NCI-H1105 (cell line): ENCODE measurements at places on chromosomes 1 and 21.
A peak's percentile ranks its signal among the peaks of the same experiment; 100 is the strongest.

- peak; percentile 46 for DNase-seq
Measured at GRCh38 chr1:55284856-55285255, 69.7 kb upstream of the USP24 start.

- DNase-seq = no peak
Measured at GRCh38 chr1:18866846-18867245, 7.4 kb upstream of the TAS1R2 start.

GRCh38 chr1:171803461-171804022 lies 22.1 kb downstream of the METTL13 start:
- DNase-seq = no peak

DNA sequence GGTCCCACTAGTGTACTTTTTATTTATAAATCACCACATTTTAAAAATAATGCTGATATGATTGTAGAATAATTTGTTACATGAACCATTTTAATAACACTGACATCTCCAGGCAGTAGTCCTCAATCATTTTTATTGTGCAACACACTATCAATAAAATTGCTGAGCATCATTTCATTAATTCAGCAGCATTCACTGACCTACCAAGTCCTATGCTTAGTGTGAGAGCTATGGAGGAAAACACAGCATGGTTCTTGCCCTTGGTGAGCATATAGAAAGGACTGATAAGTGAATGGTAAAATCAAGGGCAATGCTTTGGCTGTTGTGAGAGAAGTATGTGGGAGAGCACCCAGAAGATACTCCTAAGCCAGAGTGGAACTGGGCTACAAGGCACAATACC lies 119.7 kb downstream of the KCNT2 start:
- no peak for DNase-seq

- DNase-seq = peak; percentile 91
Measured at GRCh38 chr1:101316256-101316655, 79.4 kb downstream of the S1PR1 start.

- no peak for DNase-seq
Measured at GRCh38 chr1:197838836-197839235, 63.6 kb upstream of the DENND1B start.

- no peak for DNase-seq
Measured at GRCh38 chr21:38619992-38620479, 121.8 kb upstream of the ERG start.

- no peak for DNase-seq
Measured at GRCh38 chr1:54597455-54598030, 25.8 kb downstream of the FAM151A start.

DNA sequence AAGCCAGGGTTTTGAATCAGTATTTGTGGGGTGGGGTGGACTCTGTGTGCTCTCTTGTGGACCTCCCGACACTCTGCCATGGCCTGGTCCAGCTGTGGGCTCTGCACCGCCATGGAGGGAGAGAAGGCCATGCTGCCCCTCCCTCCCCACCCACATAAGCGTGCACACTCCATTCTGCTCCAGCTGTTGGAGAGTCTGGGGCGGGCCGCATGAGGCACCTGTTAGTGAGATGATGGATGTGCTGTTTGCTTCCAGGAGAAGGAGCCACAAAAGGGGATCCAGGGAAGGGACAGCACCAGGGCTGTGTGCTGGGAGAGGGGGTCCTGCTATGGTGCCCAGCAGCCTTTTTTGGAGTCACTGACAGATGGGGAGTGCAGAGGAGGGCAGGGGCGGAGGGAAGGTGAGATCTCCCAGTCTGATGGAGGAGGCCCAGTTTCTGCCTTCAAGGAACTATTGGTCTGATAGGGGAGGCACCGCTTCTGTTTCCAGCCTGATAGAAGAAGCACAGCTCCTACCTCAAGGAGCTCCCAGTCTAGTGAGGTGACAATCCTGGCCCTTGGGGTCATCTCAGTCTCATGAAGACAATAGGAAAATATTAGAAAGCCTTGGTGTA lies 101.5 kb downstream of the ACTL8 start:
- no peak for DNase-seq

DNA sequence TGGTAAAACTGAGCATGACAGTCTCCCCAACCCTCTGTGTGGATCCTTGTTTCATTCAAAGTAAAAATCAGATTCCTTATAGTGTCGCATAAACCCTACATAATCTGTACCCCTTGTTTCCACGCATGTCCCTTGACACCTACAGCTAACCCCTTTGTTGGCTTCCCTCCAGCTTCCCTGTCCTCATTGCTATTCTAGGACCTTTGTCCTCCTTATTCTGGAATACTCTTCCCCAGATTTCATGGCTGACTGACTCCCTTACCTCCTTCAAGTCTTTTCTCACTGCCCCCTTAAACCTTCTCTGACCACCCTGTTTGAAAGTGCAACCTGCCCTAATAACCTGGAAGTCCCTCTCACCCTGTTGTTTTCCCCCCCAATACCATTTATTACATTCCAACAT lies 4.0 kb downstream of the RNF11 start:
- no peak for DNase-seq

GRCh38 chr1:57901208-57901919 lies 477.5 kb upstream of the DAB1 start:
- DNase-seq = peak; percentile 26

- no peak for DNase-seq
Measured at GRCh38 chr1:174726880-174727585, 272.7 kb upstream of the CACYBP start.

DNA sequence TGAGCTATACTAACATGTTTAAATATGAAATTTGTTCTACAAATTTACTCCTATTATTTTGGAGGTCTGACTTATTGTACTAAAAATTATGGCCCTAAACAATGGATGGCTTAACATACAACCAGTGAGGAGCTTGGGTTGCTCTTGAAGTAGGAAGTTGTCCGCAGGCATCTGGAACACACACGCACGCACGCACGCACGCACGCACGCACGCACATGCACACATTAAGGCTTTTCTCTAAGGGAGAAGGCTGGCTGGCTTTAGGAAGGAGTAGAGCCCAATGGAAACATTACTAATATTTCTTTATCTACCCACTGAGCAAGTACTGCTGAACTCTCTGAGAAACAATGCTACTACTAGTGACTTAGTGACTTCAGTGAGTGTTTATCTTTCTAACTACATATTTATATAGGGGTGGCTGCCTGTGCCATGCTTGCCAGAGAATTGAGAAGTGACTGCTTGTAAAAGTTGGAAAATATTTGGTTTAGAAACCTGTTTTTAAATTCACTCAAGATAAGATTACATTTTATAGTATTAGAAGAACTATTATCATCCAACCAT lies 16.2 kb upstream of the ARHGAP29 start:
- no peak for DNase-seq

DNA sequence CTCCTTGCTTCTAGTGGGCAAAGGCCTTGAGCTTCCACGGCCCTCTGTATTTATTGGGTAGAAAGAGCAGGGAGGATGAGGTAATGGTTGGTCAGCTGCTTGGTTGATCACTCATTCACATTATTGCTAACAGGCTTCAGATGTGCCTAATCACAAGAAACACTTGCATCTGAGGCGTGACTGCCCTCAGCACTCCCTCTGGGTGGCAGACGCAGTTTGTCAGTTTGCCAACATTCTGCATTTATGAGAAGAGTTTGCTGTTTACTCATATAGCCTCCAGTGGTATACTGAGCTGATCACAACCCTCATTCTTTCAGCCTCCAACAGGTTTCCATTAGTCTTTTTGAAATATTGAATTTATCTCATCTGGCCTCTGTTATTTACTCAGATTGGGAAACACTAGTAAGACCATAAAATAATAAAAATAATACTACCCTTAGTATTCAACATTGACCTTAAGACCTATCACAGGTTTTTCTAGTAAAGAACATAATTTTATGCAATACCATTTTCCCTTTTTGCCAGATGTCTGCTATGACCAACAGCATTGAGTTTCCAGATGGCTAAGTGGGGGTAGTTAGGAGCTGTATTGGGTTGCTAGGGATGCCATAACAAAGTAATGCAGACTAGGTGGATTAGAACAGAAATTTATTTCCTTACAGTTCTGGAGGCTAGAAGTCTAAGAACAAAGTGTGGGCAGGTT lies 53.3 kb downstream of the PTGFR start:
- DNase-seq = no peak

DNA sequence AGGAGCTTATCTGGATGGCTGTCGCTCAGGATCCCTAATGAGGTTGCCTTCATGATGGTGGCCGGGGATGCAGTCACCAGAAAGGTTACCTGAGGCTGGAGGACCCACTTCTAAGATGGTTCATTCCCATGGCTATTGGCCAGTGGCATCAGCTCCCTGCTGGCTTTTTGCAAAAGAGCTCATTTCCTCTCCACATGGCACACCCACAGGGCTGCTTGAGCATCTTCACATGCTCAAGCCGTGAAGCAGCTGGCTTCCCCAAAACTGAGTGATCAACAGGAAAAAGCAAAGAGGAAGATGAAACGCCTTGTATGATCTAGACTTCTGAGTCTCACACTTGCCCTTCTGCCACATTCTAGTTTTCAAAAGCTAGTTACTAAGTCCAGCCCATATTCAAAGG lies 124.6 kb upstream of the CXADR start:
- no peak for DNase-seq

- DNase-seq = no peak
Measured at GRCh38 chr1:54314696-54315095, 91.5 kb downstream of the SSBP3 start.

DNA sequence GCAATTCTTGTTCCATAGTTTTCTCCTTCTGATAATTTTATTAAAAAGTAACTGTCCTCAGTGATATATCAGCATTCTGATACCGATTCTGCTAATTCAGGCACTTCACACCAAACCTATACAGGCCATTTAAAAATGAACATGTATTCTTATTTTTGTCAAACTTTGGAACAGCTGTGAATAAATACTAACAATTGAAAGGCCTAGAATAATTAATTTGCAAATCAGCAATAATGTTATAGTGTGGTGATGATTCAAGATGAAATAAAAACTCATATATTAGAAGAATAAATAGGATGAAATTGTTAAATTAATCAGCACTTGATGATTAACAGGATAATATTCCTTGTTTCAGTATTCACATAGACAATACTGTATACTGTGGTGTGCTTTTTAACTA lies 9.9 kb downstream of the CDKN2C start:
- no peak for DNase-seq

DNA sequence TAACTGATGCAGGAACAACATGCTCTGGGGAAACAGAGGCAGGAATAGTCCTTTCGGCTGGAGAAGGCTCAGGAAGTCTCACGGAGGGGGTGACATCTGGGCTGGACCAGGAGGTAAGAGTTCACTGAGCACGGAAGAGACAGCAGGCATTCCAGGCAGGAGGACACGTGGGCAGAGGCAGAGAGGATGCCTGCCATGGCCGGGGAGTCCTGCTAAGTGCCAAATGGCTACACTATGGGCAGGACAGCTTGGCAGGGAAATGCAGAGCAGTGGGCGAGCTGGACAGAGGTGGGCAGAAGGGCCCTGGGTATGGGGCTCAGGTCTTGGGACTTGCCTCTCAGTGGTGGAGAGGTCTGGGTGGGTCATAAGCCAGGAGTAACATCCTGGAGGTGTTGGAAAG lies 17.6 kb downstream of the ALDH4A1 start:
- DNase-seq = no peak

DNA sequence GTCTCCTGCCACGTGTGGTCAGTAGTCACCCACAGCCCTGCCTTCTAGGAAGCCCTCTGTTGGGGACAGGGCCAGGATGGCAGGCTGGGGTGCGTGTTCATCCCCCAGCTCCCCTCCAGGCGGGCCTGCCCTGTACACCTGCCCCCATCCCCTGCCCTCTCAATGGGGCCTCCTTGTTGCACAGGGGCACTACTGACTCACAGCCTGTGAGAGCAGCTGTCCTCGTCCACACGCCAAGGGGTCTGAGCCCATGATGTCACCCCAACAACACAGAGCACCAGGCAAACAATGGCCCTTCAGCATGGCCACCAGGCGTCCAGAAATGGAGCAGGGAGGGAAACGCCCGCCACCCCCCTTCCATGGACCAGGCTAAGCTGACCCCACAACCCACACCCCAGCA lies 64.3 kb downstream of the ARHGEF16 start:
- no peak for DNase-seq

GRCh38 chr1:227959325-227959860 lies 11.7 kb upstream of the WNT9A start:
- no peak for DNase-seq

- DNase-seq = no peak
Measured at GRCh38 chr1:53558739-53559315, 99.6 kb downstream of the DMRTB1 start.
